ENCODE measurements at places on chromosomes 2 and 18.

- DNase-seq: no peak
Measured at GRCh38 chr2:223264541-223265193, 212.7 kb downstream of the KCNE4 start.

DNA sequence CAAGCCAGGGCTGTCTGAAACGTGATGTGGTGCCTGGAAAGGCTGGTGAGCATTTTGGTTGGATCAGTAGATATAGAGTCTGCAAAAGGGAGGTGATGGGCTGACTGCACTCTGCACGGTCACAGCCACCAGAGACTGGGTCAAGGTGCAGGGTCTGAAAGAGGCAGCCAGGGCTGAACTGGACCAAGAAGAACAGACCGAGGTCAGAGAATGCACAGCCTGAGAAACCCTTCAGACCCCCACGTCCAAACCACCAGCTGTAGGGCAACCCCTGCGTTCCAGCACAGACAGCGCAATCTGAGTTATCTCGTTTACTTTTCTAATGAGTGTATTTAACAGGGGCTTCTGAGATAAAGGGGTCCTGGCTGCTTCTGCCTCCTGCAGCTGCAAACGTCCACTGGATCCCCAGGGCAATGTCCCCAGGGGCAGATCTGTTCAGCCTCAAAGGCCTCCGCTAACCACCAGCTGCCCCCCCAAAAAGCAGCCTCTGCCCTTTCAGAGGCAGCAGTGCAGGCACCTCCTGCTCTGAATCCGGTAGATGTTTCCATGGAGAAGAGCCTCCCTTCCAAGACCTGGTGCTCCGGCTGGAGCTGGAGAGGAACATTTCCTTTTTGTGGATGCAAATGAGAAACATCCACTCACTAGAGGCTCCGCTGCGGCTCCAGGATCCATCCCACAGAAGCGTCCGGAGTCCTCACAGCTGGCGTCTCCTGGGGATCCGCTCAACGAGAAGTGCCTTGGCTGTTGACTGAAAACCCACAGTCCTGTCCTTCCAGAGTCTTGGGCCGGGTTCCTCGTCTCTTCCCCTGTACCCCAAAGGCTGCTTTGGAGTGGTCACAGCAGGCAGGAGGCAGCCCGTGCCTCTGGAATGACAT is 970 bp upstream of the KCNG2 start:
- no peak for DNase-seq

DNA sequence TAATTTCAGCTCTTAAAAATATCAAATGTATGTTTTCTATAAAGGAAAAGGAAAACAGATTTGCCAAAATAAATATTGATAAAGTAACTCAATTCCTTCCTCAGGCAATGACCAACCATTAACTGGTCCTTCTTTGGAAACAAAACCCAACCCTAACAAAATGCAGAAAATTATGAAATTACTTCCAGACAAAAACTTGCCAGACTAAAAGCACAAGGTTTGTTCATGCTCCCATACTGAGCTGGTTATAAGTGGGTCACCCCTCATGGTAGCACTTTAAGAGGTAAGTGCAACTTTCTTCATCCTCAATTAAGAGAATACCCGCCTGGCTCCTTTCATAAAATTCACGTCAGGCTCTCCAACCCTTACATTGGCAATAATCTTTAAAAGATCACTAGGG is 31.1 kb upstream of the TTC32 start:
- DNase-seq: no peak

GRCh38 chr2:76613330-76613729 is 902.6 kb upstream of the GCFC2 start:
- no peak for DNase-seq

- no peak for DNase-seq
Measured at GRCh38 chr2:116859708-116860107, 954.8 kb upstream of the DDX18 start.

GRCh38 chr2:84958135-84959059 is 12.6 kb upstream of the KCMF1 start:
- peak; percentile 96 for DNase-seq

DNA sequence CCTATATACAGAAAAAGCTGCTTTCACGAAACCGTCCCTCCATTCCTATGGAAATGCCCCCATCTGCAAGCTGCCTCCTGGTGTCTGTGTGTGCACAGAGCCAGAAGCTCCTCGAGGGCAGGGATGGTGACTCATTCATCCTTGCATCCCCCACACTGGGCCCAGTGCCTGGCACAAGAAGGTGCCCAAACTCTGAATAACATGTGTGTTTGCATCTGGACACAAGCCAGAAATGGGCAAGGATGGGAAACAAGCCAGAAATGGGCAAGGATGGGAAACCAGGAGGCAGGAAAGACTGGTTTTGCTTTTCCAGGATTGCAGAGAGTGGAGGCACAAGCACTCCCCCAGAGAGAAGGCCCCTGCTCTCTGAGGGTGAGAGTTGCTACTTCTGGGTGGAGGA is 313.9 kb downstream of the CELF4 start:
- no peak for DNase-seq

DNA sequence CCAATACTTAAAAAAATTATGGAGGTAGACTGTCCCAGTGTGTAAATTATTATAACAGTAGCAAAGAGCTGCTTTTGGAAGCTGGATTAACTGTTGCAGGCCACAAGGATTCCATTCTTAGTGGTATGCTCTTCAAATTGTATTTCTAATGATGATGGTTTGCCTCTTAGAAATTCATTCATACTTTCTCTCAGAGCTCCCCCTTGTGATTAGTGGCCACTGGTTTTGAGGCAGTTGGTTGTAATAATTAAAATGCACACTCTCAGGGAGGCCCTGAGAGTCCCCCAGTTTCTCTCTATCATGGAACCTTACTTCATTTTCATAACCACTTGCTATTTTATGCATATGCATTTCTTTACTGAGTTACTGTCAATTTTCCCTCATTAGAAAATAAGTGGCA is 122.5 kb downstream of the PLA2R1 start:
- DNase-seq: no peak

DNA sequence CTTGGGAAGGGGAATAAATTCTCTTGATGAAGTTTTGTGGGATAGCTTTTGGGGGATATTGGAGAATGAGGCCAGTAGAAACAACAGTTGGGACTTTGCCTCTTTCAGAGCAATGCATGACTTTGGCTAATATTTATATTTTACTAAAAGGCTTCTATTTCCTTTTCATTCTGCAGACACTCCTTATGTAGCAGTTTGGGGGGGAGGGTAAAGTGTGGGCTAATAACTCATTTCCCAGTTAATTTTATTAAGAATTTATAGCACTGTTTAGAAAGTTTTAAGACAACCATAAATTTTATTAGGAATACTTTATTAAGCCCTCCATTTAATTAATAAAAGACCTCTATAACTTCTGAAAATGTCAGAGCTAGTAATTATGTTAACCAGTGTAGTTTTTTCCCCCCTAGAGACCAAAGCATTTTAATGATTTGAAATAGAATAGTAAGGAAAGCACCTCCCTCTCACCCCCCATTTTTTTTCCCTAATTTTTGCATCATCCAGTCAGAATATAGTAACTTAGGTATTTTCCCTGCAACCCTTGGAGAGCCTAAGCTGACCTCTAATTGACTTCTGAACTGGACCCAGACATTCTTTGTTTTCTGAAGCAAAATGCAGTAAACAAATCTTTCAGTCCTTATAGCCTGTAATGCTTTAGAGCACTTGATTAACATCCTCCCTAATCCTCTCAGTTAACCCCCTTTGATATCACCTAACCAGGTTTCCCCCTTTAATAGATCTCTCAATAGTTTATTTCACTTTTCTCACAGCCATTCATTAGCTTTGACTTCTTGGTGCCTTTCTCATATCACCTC is 5.0 kb upstream of the MEIS1 start:
- DNase-seq: no peak

DNA sequence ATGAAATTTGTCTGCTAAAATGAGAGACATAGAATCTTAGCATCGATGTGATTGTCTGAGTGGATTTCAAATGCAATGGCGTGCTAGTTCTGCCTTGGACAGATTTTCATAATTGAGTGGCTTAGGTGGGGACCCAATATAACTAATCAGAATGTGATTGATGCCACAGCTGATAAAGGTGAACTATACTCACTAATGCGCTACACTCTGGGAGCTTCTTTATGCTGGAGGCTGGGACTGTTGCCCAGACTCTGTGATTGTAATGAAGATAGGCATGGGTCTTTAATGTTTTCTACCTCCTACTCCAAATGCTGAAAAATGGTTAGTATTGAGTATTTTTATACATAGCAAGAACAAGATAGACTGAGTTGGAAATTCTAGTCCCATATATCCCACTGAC is 339.5 kb upstream of the SLC39A10 start:
- DNase-seq: no peak

DNA sequence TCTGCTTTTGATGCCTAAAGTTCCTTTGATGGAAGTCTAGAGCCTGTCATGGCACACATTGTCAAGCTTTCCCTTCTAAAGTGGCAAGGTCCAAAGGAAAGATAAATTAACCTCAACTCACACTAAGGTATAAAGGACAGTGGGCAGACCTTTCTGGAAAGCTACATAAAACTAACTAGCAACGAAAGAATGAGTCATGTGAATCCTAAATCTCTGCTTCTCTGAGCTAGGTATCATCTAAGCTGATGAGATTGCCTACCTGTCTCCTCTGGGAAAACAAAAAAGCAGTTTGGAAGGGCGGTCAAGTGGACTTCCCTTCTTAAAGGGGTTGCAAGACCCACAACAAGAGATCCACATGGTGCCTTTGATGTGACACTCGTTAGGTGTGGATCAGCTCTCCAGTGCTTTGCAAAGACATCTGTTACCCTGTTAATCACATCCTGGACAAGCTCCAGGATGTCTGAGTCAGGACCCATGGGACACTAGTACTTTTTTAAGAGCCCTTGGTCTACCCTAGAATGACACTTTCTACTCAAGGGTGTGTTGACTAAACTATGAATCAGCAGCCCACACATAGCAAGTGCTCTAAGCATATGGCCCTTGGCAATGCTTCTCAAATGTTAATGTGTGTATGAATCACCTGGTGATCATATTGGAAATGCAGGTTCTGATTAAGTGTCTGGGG is 173.5 kb downstream of the ALK start:
- DNase-seq: peak; percentile 81

GRCh38 chr2:120602251-120602650 is 133.4 kb upstream of the GLI2 start:
- no peak for DNase-seq

GRCh38 chr2:224281374-224281773 is 120.5 kb downstream of the FAM124B start:
- DNase-seq: no peak
